M059J (cell line): ENCODE measurements at places on chromosomes 3 and 15.

- DNase-seq: no peak
These were observed 945.6 kb downstream of the MCTP2 start for GRCh38 chr15:95176794-95177577.

DNA sequence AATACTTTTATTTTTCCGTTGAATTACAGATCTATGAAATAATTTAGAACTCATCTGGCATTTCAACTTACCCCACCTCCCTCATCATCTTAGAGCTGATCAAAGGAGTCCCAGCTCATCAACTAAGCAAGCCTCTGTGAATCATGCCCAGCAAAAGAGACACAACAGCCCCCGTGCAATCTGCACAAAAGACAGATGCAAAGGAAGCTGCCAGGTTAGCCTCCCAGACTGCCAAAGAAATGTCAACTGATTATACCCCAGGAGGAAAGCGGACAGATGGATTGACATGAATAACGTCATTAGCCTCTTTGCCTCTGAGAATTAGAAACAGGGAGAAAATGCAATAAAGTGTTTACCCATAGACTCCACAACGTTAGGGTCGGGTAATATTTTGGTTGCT, 75.0 kb downstream of the GABRB3 start:
- no peak for DNase-seq

- peak; percentile 53 for DNase-seq
These were observed 68.0 kb upstream of the ONECUT1 start for GRCh38 chr15:52857937-52858781.

DNA sequence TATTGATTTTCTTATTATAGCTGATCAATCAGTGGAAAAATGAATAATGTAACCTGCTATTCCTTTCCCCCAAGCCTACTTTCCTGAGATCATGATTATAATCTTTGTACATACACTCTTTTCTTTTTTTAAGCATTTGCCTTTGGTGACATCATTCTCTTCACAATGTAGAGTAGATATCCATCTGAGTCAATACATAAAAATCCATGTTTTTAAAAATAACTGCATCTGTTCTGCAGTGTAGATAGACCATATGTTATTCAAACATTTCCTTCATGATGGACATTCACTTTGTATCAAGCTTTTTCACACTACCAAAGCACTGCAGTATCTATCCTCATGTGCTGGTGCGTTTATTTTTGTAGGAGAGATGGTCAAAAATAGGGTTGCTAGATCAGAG, 211.1 kb downstream of the PTPRG start:
- no peak for DNase-seq

GRCh38 chr3:135155228-135155627, 360.2 kb downstream of the EPHB1 start:
- no peak for DNase-seq

DNA sequence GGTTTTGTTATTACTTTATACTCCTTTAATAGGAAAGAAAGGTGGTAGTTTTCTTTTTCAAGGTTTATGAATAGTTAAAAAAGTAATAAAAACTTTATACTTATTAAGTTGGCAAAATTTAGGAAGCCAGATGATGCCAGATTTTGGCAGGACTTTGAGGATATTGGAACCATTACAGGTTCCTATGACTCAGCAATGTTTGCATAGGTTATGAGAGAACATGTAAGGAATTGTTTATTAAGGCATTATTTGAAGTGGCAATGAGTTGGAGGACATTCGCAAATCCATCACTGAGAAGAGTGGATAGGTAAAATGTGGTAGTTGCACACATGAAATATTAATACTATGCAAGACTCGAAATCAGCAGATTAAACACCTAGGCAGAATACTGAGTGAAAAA, 29.9 kb downstream of the CDAN1 start:
- peak; percentile 13 for DNase-seq

GRCh38 chr3:154584974-154585373, 155.0 kb upstream of the GPR149 start:
- DNase-seq: no peak

DNA sequence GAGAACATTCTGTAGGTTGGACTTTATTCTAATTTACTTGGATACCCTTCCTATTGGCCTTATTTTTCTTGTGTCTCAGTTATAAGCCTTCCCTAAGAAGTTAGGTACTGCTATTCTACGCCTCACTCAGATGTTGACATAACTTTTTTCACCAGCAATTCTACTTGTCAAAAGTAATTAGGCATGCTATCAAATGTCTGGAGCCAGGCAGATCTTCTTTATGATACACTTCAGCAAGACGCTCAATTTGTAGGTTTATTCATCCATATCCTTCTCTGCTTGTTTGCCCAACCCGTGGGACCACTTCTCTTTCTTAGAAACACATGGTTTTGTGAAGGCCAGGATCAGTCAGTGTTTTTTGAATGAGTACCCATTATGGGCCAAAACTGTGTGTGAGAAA, 36.2 kb upstream of the COL8A1 start:
- no peak for DNase-seq

DNA sequence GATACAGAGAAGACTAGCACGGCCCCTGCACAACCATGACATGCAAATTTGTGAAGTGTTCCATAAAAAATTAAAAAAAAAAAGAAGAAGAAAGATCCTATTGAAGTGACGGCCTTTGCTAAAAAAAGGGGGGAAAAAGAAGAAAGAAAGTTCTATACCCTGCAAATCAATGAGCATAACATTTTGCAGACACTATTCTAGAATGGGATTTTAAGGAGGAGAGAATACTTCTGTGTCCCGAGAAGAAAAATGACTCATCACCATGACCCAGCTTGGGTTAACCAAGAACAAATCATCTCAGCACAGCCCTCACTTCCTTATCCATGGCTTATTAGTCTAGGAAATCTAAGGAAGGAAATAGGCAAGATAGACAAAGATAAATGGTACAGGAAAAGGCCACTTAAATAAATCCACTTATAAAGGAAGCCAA, 7.4 kb upstream of the SH3BP5 start:
- peak; percentile 70 for DNase-seq

DNA sequence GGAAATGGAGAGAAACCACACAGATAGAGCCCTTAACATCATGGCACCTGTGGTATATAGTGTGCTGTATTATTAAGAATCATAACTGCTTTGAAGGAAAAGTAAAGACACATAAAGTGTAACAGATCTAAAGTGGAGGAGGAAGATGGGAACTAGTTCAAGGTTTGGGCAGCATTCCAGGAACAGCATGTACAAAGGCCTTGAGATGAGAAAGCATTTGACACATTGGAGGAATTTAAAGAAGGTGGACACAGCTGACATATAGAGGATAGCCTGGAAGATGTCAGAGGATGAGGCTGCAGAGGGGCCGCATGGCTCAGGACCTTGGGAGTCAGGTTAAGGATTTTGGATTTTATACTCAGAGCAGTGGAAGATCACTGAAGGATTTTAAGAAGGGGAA, 39.0 kb downstream of the LRTM1 start:
- no peak for DNase-seq

DNA sequence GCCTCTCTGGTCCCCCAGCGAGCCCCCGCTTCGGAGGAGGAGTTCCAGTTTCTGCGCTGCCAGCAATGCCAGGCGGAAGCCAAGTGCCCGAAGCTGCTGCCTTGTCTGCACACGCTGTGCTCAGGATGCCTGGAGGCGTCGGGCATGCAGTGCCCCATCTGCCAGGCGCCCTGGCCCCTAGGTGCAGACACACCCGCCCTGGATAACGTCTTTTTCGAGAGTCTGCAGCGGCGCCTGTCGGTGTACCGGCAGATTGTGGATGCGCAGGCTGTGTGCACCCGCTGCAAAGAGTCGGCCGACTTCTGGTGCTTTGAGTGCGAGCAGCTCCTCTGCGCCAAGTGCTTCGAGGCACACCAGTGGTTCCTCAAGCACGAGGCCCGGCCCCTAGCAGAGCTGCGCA, 3.5 kb downstream of the PML start:
- no peak for DNase-seq

GRCh38 chr15:95872366-95872771, 458.1 kb upstream of the NR2F2 start:
- peak; percentile 75 for DNase-seq

DNA sequence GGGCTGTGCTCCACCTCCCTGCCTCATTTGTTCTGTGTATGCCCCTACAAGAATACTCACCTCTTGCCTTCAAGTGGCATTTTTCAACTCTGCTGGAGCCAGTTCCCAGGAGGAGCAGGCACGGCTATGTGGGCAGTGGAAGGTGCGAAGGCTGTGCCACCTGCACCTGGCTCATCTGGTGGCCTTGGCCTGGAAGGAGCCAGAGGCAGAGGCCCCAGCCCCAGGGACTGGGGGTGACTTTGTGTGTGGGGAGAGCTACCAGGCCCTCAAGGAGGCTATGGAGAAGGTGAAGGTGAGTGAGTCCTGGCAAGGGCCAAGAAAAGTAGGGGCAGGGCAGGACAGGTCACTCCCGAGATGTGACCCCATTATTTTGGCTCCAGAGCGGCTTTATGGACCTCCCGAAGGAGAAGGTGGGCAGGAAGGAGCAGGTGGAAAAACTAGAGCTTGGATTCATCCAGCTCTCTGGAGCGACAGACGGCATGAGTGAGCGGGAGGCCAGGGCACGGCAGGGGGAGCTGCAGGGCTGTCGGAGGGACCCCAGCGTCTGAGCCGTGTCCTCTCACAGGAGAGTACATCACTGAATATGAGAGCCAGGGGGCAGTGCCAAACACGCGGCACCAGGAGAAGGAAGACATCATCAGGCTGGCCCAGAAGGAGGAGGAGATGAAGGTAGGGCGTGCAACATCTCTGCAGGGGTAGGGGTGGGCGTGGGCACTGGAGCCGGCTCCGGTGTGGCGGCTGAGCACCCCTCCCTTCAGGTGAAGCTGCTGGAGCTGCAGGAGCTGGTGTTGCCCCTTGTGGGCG, 57.3 kb upstream of the UBE2Q2 start:
- DNase-seq: peak; percentile 3

DNA sequence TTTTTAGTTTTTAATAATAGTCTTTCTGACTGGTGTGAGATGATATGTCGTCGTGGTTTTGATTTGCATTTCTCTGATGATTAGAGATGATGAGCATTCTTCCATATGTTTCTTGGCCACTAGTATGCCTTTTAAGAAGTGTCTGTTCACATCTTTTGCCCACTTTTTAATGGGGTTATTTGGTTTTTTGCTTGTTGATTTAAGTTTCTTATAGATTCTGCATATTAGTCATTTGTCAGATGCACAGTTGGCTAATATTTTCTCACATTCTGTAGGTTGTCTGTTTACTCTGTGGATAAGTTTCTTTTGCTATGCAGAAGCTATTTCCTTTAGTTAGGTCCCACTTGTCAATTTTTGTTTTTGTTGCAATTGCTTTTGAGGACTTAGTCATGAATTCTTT, 185.4 kb downstream of the SUCNR1 start:
- no peak for DNase-seq

DNA sequence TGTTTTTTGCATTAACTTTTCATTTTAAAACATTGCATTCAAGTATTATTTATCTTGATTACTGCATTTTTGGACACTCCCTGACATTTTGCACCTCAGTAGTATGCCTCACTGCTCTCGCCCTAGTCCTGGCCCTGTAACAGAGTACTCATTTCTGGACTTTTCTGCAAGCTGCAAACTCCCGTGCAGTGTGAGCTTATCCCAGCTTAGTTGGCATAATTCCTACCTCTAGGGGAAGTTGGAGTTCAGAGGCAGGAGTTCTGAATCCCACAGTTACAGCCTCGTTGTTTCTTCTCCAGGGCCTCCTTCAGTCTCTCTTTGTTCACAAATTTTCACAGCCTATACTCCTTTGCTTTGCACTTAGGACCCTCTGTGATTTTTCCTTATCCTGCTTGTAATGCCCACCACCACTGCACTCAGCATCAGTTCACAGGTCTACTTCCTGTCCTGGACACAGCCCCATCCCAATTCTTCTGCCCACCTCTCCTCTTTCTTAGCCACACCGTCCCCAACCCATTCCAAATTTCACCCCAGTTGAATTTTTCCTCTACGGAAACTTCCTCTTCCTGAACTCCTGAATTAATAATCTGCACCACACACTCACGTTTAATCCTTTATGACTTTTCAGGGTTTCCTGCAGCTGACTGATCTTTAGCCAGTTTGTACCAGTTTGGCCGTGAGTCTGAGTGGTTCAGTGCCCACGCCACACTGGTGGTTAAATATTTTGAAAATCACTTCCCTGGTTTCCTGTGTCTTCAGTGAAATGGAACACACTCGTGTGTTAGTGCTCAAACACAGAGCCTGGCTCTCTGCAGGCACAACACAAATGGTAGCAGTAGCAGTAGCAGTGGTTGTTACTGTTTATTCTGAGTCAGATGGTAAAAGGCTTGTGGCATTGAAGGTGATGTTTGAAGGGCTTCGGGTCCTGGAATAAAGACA, 6.3 kb upstream of the CTSH start:
- DNase-seq: peak; percentile 46

DNA sequence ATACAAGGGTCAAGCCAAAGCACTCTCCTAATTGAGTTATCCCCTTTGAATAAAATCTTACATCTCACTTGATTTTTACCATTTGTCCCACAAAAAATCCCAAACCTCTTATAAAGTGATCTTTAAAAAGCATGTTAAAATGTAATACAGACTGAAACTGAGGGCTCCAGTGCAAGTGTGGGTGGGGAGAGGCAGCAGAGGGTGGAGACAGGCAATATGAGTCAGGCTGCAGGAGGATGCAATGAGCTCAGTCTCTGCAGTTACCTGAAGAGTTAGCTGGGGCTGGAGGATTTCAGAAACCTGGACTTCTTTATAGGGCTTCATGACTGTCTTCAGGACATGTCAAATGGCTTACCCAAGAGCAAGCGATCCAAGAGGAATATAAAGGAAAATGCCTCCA, 14.2 kb upstream of the COLQ start:
- no peak for DNase-seq

GRCh38 chr3:56154297-56154696, 314.0 kb downstream of the ERC2 start:
- DNase-seq: peak; percentile 26

DNA sequence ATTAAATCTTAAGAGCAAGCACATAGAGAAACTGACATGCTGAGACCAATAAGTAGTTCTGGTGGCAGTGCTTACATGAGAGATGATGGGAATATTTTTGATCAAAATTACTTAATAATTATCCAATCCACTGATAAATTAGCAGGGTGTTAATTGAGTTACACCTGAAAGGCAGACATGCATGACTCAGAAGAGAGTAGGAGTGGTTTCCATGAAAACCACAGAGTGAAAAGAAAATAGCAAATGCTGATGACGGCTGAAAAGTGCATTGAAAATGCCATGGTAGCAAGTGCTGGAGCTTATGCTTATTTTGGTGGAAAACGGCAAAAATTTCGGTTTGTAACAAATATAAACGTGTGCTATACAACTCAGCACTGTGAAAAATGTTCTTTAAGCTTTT, 267.8 kb upstream of the LRRN1 start:
- DNase-seq: no peak

DNA sequence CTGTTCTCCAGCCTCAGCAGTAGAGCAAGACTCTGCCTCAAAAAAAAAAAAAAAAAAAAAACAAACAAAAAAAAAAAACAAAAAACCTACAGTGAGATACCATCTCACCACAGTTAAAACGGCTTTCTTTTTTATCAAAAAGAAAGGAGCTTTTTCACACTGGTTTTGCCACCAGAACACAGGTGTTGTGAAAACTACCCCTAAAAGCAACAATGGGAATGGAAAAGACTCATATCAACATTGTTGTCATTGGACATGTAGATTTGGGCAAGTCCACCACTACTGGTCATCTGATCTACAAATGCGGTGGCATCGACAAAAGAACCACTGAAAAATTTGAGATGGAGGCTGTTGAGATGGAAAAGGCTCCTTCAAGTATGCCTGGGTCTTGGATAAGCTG, 24.8 kb upstream of the SLC25A38 start:
- no peak for DNase-seq

GRCh38 chr3:190192739-190193138, 72.0 kb upstream of the P3H2 start:
- no peak for DNase-seq
